ENCODE measurements at places on chromosomes 4 and X.

GRCh38 chrX:25858273-25858880 is 279.8 kb upstream of the MAGEB18 start:
- DNase-seq: no peak

GRCh38 chr4:152016303-152016620 is 255.5 kb upstream of the GATB start:
- DNase-seq: no peak

- no peak for DNase-seq
Observed at GRCh38 chr4:139184129-139184528, 7.1 kb upstream of the ELF2 start.

DNA sequence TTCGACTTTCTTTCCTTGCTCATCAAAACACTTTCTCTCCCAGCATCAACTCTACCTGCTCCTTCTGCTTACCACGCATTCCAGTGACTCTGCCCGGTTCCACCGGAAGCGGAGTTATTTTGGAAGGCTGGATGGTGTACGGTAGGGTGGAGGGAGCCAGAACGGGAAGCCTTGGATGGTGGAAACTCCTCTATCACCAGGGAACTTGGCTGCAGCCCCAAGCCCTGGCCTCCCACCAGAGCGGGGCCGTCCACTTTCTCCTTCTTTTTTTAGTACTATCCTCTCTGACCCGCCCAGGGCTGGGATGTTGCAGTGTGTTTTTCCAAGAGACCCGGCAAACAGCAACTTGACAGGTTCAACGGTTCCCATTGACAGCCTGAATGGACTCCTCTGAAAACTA is 27.6 kb downstream of the ADGRG2 start:
- DNase-seq: no peak

GRCh38 chrX:31319586-31319985 is 247.7 kb upstream of the FTHL17 start:
- no peak for DNase-seq

- no peak for DNase-seq
Observed at GRCh38 chr4:56791316-56791715, 30.2 kb downstream of the SPINK2 start.

GRCh38 chr4:84579403-84579776 is 3.5 kb upstream of the CDS1 start:
- DNase-seq: no peak

GRCh38 chr4:77586951-77587383 is 18.7 kb upstream of the CXCL13 start:
- no peak for DNase-seq

DNA sequence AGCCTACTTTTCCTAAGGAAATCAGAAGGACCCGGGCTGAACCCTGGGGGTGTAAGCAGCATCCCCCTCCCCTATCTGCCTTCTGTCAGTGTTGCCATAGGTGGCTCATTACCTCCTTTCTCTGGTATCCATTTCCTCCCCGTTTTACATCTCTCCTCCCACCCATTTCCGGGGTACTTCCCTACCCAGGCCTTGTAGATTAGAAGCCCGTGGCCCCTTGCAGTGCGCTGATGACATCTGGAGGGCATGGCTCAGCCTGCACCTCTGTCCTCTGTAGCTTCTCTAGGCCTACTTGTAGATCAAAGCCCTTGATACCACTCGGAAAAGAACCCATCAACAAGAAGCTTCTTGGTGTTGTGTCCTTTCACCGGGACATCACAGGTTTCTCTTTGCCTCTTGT is 71.8 kb downstream of the NBDY start:
- DNase-seq: no peak

- DNase-seq: no peak
Observed at GRCh38 chrX:48890934-48891401, 6.6 kb downstream of the TIMM17B start.
